ENCODE measurements at places on chromosomes 5 and 9. TPM values are rescaled to one million over a fixed set of nuclear protein-coding genes. Genes with fewer than 3 reads are reported as not detected.

GRCh38 chr9:35107297-35108290, 4.7 kb upstream of the STOML2 start:
- DNase-seq = no peak

DNA sequence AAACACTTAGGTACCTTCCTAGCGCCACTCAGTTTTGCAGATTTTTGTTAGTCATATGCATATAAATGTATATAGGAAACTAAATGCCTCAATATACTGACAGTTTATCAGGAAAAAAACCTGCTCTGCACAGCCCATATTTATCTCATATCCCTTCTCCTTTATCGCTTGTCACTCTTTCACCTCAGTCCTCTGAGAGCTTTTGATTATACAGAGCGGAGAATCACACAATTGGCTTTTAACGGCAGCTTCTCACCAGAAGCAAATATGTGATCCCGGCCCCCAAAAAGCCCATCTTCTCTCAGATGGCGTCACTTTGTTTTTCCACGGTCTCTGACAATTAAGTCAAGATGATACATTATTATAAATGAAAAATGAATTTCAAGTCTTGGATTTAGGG, 362.6 kb downstream of the DNAH5 start:
- no peak for DNase-seq

DNA sequence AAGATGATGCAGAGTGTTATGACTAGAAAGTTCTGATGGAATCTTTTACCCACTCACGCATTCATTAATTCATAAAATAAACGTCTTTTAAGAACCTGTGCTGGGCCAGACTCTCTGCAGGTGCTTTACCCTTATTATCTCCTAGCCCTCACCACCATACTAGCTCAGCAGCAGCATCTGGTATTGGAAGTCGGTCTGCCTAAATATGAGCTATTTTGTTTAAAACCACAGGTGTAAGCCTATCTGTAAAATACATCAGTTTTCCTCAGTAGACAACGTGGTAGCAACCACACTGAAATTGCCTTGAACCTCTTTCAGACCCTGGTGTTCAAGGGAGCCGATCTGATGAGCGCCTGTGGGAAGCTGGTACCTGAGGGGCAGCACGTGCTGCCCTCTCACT, 69.4 kb downstream of the PPIC start:
- no peak for DNase-seq

DNA sequence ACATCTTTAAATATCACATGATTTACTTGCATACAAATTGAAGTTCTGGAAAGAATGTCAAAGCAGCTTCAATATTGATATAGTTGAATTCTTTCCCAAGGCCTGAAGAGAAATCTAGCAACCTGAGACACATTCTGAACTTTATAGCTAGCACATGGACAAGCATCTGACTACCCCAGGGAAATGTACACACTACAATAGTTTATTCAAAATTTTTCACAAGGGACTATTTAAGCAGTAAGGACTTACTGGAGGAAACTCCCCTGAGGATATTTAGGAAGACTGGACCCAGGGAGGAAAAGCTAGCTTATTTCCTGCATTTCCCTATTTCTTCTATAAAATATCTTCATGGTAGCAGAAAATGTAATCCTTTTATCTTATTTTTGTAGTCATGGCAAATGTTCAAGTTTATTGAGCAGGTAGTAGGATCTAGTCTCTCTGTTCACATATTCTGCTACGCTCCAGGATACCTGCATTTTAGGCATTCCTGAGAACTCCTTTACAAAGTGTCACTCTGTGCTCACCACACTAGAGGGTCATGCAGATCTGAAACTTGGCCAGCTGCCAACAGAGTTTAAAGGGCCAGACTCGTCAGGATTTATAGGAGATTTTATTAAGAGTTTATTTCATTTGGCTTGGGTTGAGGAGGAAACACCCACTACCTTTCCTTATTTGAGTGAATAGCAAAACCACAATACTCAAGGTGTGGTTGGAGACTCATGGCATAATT, 348.4 kb upstream of the FTMT start:
- DNase-seq = no peak

Gene AK8
- total RNA-seq = not detected

Gene SLIT3
- 0.03 TPM for total RNA-seq

All from activated T-cell treated with anti-CD3 and anti-CD28 coated beads, Interleukin-2, amount 50 U/mL, for 4 hours (primary cell).